ENCODE measurements at places on chromosomes 5 and 9.

DNA sequence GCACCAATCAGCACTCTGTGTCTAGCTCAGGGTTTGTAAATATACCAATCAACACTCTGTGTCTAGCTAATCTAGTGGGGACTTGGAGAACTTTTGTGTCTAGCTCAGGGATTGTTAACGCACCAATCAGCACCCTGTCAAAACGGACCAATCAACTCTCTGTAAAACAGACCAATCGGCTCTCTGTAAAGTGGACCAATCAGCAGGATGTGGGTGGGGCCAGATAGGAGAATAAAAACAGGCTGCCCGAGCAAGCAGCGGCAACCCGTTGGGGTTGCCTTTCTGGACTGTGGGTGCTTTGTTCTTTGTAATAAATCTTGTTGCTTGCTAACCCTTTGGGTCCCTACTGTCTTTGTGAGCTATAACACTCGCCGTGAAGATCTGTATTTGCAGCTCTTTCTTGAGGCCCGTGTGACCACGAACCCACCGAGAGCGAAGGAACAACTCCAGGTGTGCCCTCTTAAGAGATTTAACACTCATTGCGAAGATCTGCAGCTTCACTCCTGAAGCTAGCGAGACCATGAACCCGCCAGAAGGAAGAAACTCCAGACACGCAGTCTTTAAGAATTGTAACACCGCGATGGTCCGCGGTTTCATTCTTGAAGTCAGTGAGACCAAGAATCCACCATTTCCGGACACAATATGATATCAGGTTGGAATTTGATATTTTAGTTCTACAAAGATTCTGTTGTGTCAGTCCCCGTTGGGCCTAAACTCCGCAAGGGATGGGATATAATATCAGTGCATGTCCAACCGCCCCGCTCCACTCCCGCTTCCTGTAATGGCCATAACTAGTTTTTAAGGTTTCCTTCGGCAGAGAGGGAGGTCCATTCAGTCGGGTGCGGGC is 740 bp upstream of the TRMT10B start:
- no peak for DNase-seq

DNA sequence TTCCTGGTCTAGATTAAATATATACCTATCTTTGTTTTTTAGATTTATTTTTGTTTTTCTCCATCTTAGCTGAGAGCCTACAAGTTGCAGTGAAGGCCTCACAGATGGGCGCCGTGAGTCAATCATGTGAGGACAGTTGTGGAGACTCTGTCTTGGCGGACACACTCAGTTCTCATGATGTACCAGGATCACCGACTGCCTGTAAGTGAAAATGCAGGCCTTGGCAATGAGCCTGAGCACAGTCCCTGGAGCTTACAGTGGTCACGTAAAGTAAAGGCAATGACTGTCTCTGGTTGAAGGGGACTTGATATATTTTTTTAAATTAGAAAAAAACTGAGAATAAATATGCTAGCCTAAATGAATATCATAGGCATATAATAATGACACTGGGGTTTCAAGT is 271.9 kb downstream of the ARHGEF28 start:
- DNase-seq, result no peak

- no peak for DNase-seq
Measured at GRCh38 chr9:38181866-38182265, 112.8 kb upstream of the SHB start.

DNA sequence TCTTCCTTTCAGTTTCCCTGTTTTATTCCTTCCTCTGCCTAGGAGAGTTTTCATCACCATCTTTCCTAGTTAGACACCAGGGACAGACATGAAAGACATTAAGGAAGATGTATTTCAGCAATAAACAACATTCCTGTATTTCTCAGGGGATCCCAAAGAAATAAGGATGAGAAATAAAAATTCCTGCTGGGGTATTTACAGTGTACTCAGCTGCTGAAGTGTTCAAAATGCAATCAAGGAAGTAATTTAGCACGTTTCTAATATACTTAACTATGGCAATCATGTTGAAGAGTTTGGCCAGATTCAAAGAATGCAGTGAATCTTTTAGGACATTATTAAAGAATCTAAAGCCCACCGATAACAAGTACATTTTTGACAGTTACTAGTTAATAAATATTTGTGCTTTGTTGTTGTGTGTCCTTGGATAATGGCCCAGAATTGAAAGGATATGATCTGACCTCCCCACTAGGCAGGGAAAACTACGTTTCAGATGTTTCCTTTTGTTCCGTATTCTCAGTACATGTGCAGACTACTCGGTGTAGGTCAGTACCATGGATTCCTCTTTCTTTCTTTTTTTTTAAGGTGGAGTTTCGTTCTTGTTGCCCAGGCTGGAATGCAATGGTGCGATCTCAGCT is 46.8 kb downstream of the INIP start:
- DNase-seq, result no peak

DNA sequence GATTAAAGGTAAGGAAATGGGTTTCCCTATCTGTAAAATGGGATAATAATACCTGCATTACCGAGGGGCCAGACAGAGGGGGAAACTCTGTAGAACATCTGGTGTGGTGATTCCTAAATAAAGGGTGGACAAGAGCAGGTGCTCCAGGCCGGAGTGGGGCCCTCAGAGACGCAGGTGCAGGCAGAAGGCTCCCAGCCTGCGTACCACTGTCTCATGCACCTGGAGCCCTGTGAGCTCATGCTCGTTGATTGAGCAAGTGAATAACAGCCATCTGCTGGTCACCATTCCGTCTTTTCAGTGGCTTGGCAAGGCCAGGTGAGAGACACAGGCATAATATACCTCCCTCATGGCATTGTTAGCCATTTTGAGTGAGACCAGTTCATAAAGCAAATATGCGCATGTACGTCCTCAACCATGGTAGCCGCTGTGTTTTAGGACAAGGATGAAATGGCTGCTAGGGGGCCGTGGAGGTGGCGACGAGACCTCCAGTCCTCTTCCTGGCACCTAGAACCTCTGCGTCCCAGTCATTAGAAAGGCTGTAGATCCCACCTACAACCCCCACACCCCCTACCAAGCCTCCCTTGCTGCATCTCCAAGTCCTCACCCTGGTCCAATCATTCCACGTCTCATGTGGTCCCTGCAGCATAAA is 198.0 kb upstream of the MVB12B start:
- DNase-seq, result no peak
